Stimulated activated CD4-positive, alpha-beta T cell treated with anti-CD3 and anti-CD28 coated beads, Interleukin-12 subunit alpha, Interleukin-12 subunit beta, amount 100 ng/mL, for 4 hours (primary cell): ENCODE measurements at places on chromosomes 7 and 10.

- DNase-seq, result no peak
These were observed 26.0 kb downstream of the LEP start for GRCh38 chr7:128266883-128267594.

DNA sequence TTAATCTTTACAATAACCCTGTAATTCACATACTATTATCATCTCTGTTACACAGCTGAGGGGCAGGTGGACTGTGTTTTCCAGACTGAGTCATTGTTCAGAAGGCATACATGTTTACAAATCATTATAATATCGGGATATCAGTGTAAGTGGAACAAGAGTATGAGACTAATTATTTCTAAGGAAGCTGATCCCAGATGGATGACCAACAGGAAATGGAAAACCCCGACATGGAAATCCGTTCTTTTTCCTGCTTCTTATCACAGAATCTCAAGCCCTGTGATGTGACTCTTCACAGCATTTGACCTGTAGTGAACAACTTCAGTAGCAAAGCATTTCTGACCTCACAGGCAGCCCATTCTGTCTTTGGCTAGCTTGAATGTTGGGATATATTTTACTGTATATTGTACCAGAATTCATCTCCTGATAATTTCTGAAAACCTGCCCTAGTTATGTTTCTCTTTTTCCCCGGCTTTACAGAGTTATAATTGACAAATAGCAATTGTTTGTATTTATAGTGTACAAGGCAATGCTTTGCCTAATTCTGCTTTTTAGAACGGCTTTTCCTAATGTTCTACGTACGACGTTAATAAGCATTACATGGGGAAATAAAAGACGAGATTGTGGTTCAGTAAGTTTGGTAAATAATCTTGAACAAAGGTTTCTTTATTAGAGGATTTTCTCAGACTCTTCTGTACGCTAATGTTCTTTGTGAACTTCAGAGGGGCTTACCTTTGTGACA lies 78.6 kb upstream of the SYPL1 start:
- no peak for DNase-seq

- no peak for DNase-seq
These were observed 1.4 kb downstream of the EPDR1 start for GRCh38 chr7:37921876-37922275.

- DNase-seq, result no peak
These were observed 119.4 kb upstream of the KIF5B start for GRCh38 chr10:32175629-32176028.

DNA sequence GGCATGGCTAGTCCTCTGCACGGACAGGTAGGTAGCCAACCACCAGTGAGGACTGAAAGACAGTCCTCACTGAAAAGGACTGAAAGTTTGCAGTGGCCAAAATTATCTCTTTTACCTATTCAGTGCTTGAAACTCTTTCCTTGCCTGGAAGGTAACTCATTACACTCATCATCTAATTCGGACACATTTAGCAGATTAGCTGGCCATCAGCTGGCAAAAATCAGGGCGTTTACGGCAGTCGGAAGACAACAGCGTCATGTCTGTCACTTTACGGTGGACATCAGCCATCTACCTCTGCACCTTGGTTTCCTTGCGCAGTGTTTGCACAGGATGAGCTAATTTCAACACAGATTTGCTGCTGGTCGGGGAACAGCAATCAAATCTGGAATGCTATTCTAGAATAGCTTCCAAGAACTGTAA lies 740 bp downstream of the ANXA7 start:
- no peak for DNase-seq

GRCh38 chr10:95503001-95503400 lies 58.2 kb downstream of the SORBS1 start:
- no peak for DNase-seq

DNA sequence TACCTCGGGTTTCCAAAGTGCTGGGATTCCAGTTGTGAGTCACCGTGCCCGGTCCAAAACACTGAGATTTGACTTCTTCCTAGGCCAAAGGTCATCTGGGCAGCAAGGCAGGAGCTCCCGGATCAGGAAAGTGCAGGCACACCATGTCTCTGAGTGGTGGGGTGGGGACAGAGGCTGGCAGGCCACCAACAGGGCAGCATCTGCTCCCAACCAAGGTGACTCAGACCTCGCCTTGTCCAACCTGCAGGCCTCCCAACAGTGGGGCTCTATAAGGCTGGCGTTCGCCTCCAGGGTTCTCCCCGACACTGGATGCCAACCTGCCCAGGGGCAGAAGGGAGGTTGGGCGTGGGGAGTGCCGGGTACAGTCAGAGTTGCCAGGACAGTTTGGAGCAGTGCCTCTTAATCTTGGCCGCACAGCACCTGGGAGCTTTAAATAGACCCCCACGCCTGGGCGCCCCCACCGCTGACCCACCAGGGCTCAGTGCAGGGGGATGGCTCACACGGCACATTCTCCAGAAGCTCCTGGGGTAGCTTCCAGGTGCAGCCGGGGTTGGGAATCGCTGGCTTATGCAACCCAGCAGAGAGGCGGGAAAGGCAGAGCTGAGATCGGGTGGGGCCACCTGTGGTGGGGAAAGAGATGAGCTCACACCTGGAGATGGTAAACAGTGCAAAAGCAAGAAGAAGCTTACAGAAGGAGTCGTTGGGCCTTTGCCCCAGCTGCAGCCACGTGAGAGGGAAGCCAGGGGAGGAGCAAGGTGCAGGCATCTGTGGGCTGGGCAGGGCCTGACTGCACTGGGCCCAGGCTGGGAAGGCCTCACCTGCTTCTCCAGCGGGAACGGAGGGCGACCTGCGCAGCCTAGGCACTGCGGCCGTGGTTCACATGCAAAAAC lies 10.9 kb downstream of the CALML5 start:
- DNase-seq, result no peak

DNA sequence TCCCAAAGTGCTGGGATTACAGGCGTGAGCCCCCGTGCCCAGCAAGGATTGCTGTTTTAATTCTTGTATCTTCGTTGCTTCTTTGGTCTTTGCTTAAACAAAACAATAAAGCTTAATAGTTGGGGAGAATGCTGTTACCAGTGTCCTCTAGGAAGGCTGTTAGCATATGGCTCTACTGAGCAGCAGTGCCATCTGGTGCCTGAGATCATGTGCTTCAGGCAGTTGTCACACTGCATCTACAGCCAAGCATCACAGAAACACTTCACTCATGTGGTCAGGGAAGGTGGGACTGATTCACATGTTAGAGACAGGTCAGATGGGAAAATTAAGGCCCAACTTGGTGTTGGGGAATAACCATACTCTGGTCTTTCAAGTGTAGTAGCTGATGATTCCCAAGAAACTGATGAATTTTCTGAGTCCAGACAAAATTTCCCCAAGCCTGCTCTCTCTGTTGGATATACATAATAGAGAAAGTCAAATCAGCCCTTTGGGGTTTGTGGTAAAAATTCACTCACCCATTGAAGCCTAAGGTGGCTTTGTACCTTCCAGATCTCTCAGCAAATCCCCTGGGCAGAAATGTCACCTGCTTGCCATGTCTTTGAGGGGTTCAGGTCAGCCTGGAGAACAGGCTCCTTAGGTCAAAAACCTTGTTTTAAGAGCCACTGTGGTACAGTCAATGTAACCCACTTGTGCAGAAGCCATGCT lies 28.4 kb downstream of the UBE2D4 start:
- DNase-seq, result no peak

DNA sequence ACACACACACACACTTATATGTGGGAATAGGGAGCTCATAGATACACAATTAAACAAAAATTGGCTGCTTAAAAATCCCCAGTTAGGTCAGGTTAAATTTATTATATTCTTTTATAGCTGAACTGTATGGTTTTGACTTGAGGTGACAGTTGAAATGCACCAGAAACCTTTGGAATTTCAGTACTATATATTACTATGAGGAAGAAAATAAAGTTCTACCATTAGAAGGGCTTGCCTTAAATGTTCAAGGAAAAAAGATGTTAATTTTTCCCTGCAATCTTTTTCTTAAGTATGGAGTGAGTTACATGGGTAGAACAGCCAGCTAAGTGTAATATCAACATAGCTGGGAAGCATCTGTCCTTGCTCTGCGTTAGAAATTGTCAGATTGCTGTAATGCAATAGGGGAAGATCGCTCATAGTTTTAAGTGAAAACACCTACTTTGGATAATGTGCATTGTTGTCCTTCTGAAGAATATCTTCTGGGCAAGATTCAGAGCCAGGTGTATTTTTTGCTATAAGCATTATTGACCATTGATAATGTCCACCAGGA lies 415.8 kb upstream of the MKI67 start:
- DNase-seq, result no peak

GRCh38 chr10:14740684-14741247 lies 33.9 kb downstream of the FAM107B start:
- no peak for DNase-seq

- DNase-seq, result no peak
These were observed 17.6 kb upstream of the GPR146 start for GRCh38 chr7:1026721-1027161.

DNA sequence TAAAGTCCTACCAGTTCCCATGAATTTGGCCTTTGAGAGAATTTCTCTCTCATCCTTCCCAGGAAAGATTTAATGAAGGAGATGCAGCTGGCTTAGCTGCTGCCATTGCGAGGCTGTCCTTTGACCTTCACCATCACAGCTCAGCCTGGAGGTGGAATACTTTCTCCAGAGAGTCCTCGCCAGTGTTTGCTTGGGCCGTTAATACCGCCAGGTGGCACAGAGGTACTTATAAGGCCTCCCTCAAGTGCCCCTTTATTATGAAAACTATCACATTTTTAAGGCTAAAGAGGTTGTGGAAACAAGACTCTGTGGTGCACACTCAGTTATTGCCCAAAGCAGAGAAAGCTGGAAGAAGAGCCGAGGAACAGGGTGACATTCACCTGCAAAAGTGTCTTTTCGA lies 330.6 kb downstream of the CCSER2 start:
- no peak for DNase-seq

DNA sequence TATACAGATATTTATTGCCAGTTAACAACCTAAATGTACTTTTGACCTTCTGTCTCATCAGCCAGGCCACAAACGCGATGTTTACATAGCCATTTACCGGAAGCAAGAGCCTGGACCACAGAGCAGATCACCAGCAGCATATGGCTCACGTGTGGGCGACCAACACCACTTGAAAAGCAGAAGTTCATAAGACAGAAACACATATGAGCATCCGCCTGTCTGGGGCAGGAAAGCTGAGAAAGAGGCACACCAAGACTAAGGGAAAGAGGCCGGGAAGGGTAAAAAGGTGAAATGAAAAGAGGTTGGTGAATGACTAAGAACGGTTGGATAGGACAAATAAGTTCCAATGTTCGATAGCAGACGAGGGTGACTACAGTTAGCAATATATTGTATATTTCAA lies 1.3 kb downstream of the ABCB1 start:
- DNase-seq, result peak; percentile 7

DNA sequence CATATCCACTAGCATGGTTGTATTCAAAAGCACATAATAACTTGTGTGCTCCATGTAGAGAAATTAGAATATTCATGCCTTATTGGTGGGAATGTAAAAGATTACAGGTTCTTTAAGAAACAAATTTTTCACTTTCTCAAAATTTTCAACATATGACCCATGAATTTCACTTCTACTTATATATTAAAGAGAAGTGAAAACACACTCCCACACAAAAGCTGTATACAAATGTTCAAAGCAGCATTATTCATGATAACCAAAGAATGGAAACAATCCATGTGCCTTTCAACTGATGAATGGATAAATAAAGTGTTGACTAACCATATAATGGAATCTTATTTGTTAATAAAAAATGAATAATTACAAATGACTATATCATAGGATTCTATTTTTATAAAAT lies 694.5 kb upstream of the PCDH15 start:
- no peak for DNase-seq

DNA sequence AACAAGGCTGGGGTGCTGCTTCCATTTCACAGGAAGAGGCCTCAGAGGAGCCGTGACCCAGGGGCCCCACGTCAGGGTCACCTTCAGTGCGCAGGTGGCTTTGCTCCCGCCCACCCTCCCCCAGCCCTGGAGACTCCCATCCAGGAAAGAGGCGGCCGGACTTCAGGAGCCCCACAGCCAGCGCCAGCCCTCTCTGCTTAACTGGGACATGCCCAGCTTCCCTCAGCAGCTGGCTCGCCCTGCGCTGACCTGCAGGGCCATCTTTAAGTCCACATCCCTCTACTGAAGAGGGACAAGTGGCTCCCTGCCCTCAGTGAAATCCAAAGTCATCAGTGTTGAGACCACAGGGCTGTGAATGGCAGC lies 141.9 kb upstream of the PPP2R2D start:
- DNase-seq, result no peak

DNA sequence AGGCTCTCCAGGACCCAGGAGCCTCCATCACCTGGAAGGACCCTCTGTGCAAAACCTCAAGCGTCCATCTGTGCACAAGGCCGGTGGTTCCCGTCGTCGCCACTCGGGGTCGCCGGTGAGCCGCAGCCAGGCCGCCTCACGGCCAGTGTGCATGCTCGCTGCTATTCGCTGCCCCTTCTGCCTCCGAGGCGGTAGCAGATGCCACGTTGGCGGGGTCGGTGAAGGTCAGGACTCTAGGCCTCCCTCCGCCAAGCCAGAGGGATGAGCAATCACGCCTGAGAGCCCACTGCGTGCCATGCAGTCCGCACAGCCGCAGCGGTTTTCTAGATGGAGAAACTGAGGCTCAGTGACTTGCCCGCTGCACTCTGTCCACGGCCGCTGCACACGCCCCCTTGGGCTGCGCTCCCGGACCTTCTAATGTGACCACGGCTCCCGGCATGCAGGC lies 5.7 kb downstream of the UPK3B start:
- no peak for DNase-seq

DNA sequence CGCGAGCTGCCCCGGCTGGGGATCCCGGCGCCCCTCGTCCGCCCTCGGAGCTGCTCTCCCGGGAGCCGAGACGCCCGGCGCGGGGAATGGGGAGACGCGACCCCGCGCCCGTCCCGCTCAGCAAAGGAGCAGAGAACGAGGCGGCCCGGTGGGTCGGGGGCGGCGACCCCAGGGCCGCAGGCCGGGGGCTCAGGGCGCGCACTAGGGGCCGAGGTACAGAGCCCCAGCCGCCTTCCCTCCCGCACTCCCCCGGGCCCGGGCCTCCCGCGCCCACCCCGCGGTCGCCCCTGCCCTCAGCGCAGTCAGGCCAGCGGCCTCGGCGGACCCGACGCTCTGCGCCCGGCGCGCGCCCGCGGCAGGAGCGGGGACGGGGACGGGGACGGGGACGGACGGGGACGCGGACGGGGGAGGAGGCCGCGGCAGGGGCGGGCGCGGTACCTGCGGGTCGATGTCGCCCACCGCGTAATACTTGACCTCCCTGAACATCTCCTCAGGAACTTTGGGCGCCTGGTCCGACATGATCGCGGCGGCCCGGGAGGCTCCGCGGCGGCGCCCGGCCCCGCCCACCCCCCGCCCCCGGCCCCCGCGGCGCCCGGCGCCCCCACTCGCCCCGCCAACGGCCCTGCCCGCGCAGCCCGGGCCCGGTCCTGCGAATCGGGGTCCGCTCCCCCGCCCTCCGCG lies 373 bp downstream of the PAXIP1 start:
- peak; percentile 33 for DNase-seq

GRCh38 chr7:101365956-101366355 lies 3.3 kb downstream of the COL26A1 start:
- DNase-seq, result no peak

- DNase-seq, result no peak
These were observed 29.4 kb downstream of the NUDT1 start for GRCh38 chr7:2271273-2272026.

- DNase-seq, result no peak
These were observed 23.3 kb downstream of the ENKUR start for GRCh38 chr10:24992512-24993133.

GRCh38 chr10:20624642-20625041 lies 272.5 kb downstream of the NEBL start:
- no peak for DNase-seq
